GM20000 (cell line): ENCODE measurements at places on chromosomes 13 and 19.

DNA sequence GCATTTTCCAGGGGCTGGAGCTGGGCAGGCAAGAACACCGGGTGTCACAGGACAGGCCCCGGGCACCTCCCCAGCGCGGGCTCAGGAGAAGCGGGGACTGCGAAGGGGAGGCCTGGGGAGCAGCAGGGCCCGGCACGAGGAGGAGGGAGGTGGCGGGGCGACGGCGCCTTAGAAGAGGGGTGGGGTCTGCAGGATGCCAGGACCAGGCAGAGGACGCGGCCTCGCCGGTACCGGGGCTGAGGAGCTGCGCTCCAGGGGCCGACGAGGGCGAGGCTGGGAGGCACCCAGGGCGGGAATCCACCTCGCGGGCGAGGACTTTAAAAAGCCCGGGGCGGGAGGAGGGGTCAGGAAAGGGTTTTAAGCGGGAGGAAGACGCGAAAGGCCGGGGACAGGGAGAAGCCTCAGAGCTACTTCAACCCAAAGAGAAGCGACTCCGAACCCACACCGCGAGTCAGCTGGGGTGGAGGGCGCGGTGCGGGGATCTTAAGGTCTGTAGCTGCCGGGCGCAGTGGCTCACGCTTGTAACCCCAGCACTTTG, 665 bp downstream of the ZNF347 start:
- DNase-seq: peak; percentile 32

GRCh38 chr19:44111910-44112463, 1.2 kb upstream of the ZNF225 start:
- no peak for DNase-seq

DNA sequence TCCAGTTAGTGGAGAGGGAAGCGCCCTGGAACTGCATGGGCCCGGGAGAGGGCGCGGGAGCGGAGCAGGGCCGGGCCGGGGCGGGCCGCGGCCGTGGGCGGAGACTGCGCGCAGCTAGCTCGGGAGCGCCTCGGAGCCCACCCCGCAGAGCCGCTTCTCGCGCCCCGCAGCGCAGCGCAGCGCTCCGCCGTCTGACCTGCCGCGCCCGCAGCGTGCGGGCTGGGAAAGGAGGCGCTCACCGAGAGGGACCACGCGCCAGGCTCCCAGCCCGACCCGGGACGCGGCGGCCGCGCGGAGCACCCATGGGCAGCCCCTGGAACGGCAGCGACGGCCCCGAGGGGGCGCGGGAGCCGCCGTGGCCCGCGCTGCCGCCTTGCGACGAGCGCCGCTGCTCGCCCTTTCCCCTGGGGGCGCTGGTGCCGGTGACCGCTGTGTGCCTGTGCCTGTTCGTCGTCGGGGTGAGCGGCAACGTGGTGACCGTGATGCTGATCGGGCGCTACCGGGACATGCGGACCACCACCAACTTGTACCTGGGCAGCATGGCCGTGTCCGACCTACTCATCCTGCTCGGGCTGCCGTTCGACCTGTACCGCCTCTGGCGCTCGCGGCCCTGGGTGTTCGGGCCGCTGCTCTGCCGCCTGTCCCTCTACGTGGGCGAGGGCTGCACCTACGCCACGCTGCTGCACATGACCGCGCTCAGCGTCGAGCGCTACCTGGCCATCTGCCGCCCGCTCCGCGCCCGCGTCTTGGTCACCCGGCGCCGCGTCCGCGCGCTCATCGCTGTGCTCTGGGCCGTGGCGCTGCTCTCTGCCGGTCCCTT, at the start of gene MLNR:
TSS of gene MLNR (plus strand) at position 303 of the 820 bp plus-strand sequence. CDS start at position 303, 0 bp downstream.
- DNase-seq: peak; percentile 71

DNA sequence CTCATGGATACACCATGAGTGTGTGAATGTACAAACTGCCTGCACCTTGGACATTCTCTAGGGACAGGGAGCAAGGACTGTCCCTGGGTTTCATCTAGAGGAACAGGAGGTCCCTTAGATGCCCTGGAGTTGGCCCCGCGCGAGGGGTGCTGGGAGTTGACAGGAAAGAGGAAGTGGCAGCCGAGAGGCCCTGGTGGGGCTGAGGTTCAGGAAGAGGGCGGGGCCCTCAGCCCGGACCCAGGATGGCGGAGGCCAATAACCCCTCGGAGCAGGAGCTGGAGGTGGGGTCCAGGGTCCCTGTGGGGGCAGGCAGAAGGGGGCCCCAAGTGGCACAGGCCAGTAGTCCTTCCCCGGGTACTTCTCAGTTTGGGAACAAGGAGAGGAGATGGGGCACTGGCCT, 6.9 kb downstream of the PKN1 start:
- DNase-seq: peak; percentile 93

GRCh38 chr19:1470305-1471009, 8.6 kb downstream of the C19orf25 start:
- peak; percentile 89 for DNase-seq

- DNase-seq: no peak
Observed at GRCh38 chr19:17393002-17393401, 994 bp downstream of the CCDC194 start.

- DNase-seq: no peak
Observed at GRCh38 chr19:11563532-11563931, 4.5 kb upstream of the ELOF1 start.

DNA sequence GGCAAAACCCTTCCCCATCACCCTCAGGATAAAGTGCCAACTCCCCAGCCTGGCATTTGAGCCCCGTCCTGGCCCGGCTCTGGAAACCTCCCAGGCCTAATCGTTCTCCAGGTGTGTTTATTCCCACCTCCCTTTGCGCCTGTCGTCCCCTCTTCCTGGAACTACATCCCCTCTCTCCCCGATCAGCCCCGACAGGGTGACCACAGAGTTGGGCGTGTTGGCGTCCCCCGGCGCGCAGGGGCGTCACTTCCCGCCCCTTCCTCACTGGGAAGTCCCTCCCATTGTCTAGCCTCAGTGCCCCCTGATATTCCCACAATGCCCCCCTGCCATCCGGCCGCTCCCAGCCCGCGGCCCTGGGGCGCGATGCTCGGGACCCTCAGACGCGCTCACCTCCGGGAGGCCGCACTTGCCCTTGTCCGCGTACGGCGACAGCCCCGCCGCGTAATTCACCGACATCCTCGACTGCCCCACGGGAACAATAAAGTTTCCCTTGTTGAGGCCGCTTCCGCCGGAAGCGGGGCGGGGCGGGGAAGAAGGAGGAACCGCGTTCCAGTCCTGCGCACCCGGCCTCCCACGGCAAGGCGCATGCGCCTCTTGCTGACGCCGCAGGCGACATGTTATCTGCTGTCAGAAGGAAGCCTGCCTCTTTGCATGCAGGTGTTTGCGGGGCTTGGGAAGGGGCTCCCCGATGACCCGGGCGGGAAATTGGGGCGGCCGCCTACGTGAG, at the start of the genes ANKRD24 and SIRT6:
TSS of gene ANKRD24 (plus strand) at position 606 of the 727 bp plus-strand sequence. CDS start 3,737 bp downstream, outside the sequence.
TSS of gene SIRT6 (minus strand) at position 480 of the 727 bp plus-strand sequence. CDS start at position 456, 24 bp downstream.
- peak; percentile 99 for DNase-seq

- peak; percentile 63 for DNase-seq
Observed at GRCh38 chr19:41753159-41753558, 2.2 kb upstream of the CEACAM6 start.

- no peak for DNase-seq
Observed at GRCh38 chr13:68719815-68720214, 1387.8 kb upstream of the ATXN8OS start.

GRCh38 chr13:58144616-58145015, 513.1 kb downstream of the PCDH17 start:
- DNase-seq: no peak
